ENCODE measurements at places on chromosomes 3 and 15.

DNA sequence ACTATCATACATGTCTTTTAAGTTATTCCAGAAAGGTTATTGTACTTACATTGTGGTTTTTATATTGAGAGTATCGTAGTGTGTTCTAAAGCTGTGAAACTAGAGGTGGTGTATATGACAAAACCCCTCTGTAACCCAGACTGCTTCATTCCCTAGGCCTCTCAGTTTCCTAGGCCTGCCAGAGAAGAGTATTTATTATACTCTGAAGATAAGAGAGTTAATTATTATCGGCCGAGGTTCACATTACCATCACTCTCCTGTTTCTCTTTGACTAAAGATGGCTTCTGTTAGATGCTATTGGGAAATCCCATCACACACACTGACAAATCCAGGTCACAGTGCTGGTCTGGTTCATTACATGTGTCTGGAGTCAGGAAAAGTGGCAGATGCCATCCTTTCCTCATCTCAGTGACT, 20.5 kb downstream of the EXOSC7 start:
- DNase-seq = no peak

- no peak for DNase-seq
Measured at GRCh38 chr15:81002331-81003096, 1.8 kb downstream of the TLNRD1 start.

GRCh38 chr3:169699070-169699469, 35.6 kb upstream of the MECOM start:
- DNase-seq = no peak

DNA sequence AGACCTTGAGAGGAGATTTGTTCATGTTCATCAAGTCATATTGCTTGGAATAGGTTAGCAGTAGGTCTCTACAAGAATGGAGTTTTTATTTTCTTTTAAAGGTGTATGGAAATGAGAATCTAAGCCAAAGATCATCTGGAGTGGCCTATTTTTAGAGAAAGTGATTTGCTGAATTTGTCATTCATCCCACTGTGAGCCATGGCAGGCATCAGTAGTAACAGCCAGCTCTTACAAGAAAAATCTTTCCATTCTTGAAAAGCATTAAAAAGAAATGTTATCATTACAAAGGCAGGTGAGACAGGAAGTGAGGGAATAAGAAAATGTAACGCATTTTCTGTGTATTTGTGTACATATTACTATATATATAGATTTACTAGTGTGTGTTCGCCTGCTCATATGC, 29.6 kb downstream of the STAC start:
- DNase-seq = no peak

- peak; percentile 8 for DNase-seq
Measured at GRCh38 chr3:85342915-85343314, 384.1 kb downstream of the CADM2 start.

DNA sequence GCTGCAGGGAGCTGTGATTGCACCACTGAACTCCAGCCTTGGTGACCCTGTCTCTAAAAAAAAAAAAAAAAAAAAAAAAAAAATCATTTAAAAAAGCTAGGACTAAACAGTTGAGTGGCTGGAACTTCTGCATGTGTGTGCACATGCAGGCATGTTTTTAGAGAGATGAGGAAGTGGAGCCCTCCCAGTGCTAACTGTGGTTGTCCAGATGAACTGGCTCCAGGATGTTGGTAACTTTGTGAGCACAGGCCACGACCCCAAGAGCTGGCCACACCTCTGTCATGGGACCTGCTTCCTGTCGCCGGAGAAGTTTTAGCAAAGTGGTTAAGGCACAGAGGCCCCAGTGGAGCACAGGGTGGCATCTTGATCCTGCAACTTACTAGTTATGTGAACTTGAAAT, 27.0 kb downstream of the CHCHD6 start:
- DNase-seq = no peak

DNA sequence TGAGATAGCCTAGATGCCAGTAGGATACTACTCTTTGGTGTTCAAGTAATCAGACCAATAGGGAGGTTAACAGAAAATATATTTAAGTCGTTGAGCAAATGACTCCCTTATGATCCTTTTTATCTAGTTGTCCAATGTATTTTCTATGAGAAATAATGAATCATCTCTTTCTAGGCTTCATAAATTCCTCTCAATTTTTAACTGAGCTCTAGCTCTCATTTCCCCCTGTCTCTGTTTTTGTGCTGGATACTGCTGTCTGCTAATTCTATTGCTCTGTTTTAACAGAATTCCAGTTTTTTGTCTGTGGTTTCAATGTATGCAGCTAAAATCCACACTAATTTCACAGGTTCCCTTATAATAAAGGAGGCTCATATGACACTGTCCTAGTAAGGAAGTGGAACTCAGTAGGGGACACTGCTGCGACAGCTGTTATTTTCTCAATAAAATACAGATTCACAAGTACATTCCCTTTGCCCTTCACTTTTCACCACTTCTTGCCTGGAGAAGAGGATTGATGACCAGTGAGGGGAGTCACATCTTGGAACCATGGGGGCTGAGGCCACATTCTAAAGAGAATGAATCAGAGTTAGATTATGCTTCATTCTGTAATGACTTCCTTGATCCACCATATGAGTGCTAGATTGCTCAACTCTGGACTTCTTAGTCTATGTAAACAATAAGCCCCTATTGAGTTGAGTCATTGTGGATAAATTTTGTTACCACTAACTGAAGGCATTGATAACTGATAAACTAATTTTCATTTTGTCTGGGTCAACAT, 558.7 kb upstream of the KCNMB2 start:
- DNase-seq = no peak

GRCh38 chr3:43031485-43031884, 52.4 kb downstream of the GASK1A start:
- no peak for DNase-seq

GRCh38 chr15:89785774-89786140, 9.6 kb downstream of the MESP2 start:
- DNase-seq = no peak

DNA sequence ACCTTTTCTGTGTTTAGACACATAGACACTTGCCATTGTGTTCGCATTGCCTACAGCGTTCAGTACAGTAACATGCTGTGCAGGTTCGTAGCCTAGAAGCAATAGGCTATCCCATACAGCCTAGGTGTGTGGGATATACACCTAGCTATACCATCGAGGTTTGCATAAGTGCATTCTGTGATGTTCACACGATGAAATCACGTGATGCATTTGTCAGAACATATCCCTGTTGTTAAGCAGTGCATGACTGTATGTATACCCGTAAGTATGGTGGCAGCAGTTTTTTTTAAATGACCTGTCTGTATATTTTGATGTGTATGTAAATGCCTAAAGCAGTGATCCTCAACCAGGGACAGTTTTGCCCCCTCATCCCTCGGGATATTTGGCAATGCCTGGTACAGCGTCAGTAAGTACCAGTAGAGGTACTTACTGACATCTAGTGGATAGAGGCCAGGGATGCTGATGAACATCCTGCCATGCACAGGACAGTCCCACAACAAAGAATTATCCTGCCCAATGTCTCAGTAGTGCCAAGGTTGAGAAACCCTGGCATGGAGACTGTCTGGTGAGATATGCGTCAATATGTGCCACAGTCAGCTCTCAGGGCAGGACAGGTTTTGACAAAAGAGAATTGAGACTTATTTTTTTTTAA, 129.1 kb downstream of the HCN4 start:
- no peak for DNase-seq

- DNase-seq = no peak
Measured at GRCh38 chr3:174986685-174987084, 127.6 kb downstream of the NAALADL2 start.

DNA sequence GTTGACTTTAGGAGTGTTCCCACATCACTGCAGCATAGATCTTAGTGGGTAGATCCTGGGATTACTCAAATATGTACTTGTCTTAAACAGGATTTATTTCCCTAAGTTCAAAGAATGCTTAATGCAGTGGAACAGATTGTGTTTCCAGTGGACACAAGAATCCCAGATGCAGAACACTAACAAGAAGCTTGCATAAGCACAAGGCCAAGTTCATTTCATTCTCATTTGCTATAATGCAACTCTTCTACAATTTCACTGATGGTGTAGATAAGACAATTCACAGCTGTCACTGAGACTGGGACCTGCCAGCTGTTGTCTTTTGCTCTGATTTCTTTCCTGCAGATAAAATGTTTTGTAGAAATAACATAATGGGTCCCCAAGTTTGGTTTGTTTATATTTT, 225.6 kb downstream of the NFKBIZ start:
- DNase-seq = no peak

DNA sequence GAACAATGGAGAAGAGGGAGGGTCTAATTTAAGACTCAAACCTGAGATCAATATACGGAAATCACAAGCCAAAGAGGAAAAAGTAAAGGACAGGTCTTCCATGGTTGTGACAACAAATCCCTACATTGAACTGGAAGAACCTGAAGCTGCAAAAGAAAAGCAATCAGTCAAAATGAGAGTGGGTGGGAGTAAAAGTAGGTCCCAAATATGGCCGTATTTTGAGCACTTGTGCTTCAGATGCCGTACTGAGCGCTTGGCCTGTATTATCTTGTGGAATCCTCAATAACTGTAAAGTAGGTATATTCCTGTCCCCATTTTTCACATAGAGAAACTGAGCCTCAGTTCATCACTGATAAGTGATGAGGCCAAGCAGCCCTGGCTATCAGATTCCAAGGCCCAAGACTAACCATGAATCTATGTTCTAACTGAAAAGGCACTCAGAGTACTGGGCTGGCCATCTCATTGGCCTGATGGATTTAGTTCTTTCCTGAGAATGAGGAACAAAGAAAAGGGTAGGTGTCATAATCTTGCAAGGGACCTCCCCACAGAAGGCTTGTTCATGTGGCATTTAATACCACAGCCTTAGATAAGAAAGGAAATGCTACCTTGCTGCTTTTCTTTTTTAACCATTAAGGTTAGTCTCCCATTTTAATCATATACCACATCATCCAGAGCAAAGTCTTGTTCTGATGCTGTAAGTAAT, 52.5 kb downstream of the LRRN1 start:
- no peak for DNase-seq

DNA sequence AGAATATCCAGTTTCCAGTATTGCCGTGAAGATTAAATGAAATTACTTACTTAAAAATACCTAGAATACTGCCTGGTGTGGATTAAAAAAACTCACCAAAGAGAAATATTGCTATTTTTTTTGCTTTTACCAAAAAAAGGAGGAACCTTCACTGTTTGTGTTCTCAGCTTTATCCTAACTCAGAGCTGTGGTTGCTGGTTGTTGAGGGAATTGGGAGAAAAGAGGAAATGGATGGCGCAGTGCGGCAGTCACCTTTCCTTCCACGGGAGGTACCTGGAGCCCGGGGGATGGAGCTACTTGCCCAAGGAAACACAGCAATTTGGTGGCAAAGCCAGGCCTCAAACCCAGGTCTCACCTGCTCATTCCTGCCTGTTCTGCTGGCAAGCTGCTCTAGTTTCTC, 270.3 kb downstream of the RPLP1 start:
- DNase-seq = no peak

DNA sequence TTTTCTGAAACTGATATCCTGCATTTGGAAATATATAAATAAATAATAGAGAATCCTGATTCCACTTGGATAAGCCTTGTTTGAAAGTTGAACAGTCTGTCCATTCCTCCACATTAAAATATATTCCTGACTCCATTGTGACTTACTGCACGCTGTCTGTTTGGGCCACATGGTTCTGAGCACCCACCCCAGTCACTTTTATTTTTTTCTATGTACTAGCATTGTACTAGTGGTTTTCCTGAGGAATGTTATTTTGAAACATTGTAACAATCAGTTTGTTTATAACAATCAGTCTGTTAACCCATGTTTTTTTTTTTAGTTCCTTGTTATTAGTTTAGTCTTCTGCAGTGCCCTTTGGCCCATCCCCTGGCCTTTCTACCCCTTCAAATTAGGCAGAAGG, 87.4 kb upstream of the CCNL1 start:
- DNase-seq = no peak

- DNase-seq = no peak
Measured at GRCh38 chr3:164007765-164008164, 1070.5 kb downstream of the SI start.

DNA sequence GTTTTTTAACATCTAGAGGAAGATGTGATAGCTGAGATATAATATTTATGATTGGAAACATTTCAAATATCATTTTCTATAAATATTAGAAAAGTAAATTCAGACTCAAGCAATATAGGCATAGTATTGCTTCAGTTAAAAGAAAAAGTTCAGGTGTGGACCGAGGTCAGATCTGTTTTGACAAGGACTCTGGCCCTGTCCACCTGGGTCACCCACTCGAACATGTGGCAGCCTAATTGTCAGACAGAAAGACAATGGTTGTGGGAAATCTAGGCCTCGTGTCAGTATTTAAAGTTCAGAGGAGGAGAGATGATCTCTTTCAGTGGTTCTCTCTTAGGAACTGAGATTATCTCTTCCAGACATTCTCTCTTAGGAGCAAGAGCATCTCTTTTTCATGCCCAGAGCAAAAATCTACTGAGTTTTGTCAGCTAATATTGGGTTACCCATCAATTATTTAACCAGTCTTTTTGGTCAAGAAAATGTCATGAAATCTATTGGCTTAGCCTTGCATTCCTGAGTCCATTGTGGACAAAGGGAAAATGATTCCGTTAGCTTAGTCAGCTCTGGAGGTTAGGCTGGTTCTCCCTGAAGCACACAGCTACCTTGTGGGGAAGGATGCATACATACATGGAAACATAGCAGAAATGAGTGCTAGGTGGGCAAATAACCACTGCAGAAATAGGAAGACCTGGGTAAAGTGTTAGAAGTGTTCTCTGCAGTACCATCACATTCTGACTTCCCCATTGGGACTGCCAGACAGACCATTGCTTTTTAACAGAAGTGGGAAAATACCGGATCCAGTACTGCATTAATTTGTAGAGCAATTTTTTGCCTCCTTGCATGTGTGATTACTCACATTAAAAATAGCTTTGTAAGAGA, 343.3 kb downstream of the GRM7 start:
- no peak for DNase-seq

- DNase-seq = peak; percentile 8
Measured at GRCh38 chr15:30859091-30859874, 44.4 kb upstream of the FAN1 start.

- no peak for DNase-seq
Measured at GRCh38 chr3:14418296-14419250, 16.2 kb downstream of the SLC6A6 start.

DNA sequence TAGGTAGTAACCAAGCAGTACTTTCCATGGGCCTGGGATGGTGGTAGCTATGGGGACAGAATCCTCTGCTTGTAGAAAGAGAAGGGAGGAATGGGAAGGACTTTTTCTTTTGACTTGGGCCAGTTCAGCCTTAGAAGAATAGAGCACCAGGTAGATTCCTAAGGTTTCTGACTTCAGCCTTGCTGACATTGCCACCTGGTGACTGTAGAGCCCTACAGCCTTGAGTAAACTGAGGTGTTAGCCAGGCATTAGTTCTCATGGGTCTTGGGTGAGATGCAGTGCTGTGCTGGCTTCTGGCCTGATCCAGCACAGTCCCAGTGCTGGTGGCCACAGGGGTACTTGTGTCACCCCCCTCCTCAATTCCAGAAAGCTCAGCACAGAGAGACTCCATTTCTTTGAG, 171.1 kb downstream of the ZBBX start:
- no peak for DNase-seq
